ENCODE measurements at places on chromosomes 3 and 15.

DNA sequence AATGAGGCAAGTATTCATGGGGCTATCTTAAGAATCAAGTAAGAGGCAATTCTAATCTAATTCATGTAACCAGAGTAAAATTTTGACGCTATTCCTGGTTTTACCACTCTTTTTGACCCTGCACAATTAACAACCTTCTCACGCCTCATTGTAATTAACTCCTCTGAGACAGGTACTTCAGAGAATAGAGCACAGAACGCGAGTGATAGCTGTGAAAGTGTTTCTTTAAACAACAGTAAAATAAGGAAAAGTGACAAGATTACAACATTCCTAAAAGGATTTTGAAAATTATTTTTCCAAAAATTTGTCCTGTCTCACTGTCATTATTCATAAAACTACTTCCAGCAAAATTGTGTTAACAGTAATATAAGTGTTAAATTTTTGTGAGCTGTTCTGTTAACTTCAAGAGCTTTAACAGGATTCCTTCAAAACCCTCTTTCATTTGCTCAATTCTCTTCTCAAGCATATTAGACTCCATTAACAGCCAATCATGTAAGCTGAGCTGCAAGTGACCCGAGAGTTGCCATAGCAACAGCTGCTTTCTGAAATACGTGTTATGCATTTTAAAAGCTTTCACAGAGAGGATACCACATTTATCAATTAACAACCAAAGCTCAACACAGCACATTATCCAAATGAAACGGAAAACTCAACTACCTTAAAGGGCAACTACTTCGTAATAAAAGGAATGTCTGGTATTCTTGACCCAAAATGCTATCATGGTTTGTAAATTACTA, 93.1 kb downstream of the STAG1 start:
- no peak for DNase-seq

DNA sequence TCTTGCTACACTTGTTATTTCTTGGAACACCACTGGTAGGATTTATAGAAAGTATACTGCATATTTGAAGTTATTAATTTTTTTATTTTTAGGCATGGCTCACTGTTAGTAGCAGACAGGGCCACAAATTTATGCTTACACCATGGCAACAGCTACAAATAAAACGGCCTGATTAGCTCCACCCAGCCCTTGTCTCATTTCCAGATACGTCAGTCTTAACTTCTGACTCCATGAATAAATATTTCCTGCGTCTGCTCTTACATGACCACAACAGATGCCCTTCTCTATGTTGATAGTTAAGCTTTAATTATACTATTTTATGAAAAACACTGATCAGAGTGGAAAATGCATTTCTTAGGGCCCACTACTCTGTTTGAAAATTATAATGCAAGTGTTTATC, 62.3 kb upstream of the CPOX start:
- no peak for DNase-seq

DNA sequence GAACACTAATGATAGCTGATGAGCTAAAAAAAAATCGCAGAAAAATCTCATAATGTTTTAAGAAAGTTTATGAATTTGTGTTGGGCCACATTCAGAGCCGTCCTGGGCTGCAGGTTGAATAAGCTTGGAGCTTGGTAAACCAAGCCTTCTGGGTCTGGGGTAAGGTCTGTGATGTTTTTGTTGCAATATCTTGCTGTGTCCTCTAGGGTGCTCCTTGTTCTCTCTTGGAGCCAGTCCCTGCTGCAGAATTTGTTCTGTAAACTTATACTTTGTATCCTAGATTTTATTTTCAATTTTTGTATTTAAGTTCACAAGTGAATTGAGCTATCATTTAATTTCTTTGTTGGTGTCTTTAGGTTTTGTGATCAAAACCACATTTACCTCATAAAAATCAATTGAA, 143.7 kb downstream of the NR1D2 start:
- peak; percentile 8 for DNase-seq

- no peak for DNase-seq
Observed at GRCh38 chr15:60800299-60801072, 321.5 kb upstream of the ICE2 start.

- peak; percentile 48 for DNase-seq
Observed at GRCh38 chr3:42547401-42547945, 34.3 kb downstream of the SEC22C start.

DNA sequence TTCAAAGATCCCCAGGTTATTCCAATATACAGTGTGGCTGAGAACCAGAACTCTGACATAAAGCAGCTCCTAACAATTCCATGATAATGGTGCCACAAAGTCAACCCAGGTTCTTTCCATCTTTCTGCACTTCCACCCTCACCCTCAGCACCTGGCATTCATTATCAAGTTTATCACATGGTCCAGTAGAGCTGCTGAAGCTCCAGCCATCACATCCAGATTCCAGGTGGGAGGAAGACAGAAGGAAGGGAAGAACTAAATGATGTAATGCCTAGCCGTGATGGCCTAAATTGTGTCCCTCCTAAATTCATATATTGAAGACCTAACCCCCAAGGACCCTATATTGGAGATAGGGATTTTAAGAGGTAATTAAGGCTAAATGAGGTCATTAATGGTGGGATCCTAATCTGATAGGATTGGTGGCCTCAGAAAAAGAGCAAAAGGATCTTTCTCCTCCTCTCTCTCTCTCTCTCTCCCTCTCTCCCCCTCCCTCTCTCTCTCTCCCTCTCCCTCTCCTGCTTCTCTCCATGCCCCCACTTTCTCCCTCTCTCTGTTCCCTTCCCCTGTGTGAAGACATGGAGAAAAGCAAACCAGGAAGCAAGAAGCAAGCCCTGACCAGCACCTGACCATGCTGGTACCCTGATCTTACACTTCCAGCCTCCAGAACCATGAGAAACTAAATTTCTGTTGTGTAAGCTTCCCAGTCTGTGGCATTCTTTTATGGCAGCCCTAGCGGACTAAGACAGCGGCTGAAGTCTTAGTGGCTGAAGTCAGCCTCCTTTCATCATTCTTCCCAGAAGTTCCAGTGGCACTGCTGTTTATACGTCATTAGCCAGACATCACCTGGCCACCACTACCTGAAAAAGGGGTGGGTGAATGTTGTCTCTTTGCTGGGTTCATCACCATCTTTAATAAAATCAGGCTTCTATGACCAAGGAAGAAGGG, 369.7 kb upstream of the PROK2 start:
- no peak for DNase-seq

GRCh38 chr3:196803891-196804468, 63.7 kb upstream of the SENP5 start:
- DNase-seq = no peak

GRCh38 chr3:23319366-23320312, 116.5 kb downstream of the UBE2E2 start:
- DNase-seq = no peak

DNA sequence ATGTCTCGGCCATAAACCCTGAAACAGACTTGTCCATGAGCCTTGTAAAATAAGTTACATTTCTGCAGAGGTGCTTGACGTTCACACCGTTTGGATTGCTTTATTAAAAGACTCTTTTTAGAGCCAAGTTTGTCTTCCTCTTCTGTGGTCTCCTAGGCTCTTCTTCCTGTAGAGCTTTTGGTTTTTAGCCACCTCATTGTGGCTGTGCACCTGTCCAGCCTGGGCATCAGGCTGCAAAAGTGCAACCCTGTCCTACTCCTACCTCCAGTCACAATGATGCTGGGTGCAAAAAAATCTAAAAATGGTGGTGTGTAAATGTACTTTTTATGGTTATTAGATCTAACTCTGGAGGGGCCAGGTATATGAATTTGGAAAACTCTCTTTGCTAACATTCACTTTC, 2.8 kb upstream of the RIOX2 start:
- no peak for DNase-seq

DNA sequence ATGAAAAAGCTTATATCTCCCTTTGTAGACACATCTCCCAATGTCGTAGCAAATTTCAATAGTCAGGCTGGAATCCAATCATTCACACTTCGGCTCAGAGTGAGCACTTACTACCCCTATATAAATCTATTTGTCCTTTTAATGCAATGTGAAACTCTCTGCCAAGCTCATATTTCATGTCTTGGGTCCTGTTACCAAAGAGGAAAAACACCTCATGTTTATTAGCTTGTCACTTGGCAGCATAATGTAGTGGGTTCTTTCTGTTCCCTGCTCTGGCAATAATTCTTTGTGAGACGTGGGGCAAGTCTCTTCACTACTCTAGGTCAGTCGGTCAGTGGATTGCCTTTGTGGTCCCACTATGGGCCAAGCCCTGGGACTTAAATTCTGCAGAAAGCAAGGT, 107.1 kb downstream of the SRGAP3 start:
- DNase-seq = no peak

DNA sequence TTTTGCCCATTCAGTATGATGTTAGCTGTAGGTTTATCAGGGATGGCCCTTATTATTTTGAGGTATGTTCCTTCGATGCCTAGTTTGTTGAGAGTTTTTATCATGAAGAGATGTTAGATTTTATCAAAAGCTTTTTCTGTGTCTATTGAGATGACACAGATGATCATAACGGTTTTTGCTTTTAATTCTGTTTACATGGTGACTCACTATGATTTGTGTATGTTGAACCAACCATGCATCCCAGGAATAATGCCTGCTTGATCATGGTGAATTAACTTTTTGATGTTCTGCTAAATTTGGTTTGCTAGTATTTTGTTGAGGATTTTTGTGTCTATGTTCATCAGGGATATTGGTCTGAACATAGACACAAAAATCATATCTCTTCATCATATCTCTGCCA, 8.3 kb downstream of the GPR156 start:
- DNase-seq = no peak

GRCh38 chr3:64824394-64824909, 136.7 kb upstream of the ADAMTS9 start:
- DNase-seq = no peak

DNA sequence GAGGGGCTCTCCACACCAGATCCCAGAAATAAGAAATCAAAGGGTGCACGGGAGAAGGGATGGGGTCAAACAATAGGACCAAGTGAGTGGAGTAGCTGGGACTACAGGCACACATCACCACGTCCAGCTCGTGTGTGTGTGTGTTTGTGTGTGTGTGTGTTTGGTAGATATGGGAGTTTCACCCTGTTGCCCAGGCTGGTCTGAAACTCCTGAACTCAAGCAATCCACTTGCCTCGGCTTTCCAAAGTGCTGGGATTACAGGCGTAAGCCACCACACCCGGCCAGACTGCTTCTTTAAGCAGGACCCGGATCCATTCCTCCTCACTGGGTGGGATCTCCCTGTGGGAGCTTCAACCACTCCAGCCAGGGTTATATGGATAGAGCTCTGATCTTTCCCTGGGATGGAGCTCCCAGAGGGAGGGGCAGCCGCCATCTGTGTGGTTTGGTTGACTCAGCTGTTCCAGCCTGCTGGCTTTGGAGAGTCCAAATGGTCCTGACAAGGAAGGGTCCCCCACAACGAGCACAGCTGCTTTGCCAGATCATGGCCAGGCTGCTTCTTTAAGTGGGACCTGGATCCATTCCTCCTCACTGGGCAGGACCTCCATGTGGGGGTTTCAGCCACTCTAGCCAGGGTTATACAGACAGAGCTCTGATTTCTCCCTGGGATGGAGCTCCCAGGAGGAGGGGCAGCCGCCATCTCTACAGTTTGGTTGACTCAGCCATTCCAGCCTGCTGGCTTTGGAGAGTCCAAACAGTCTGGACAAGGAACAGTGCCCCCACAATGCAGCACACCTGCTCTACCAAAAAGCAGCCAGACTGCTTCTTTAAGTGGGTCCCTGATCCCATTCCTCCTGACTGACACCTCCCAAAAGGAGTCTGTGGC, 9.1 kb upstream of the AVEN start:
- DNase-seq = no peak

DNA sequence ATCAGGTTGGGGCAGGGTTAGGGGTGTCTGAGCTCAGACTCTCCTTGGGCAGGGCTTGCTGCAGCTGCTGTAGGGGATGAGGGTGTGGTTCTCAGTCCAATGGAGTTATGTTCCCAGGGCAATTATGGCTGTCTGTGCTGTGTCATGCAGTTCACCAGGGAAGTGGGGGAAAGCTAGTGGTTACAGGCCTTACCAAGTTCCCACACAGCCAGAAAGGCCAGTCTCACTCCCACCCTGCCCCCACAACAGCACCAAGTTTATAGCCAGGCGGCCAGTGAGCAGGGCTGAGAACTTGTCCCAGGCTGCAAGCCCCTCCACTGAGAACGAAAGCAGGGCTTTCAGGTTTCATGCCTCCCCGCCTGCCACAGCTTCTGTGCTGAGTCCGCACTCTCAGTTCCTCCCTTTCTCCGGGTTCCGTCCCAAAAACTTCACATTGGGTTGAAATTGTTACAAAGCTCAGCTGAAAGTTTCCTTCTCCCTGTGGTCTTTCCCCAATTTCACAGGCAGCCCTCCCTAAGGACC, 19.6 kb upstream of the CPOX start:
- DNase-seq = no peak

DNA sequence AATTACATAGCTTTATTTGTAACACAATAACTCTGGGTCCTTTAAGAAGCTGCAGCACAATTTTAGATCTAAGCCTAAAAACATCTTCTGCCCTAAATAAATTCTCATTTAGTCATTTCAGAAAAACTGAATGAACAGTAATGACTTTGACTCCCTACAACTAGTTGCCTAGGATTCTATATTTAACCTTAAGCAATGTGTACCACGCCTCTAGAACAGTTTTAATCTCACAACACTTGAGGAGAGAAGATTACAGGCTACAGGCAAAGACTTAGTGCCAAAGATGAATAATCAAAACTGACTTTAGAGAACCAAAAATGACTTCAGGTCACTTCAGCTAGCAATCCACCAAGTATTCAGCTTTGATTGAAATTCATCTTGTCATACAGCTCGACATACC, 192.8 kb downstream of the ULK4 start:
- no peak for DNase-seq

DNA sequence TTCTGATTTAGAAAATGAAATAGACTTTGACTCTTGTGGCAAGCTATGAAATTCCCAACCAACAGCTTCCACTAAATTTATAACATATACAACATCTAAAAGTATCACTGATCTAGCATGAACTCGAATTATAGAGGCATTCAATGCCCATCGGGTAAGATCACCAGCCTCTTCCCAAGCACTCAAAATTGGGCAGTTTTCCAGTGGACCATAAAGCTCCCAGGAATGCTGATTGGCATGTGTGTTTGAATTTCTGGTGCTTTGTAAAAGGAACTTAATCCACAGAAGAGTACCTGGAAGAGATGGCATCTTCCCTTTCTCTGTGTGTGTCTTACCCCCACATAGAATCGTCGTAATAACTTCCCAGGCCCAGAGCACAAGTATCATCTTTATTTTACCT, 10.0 kb downstream of the LRTM1 start:
- DNase-seq = no peak

DNA sequence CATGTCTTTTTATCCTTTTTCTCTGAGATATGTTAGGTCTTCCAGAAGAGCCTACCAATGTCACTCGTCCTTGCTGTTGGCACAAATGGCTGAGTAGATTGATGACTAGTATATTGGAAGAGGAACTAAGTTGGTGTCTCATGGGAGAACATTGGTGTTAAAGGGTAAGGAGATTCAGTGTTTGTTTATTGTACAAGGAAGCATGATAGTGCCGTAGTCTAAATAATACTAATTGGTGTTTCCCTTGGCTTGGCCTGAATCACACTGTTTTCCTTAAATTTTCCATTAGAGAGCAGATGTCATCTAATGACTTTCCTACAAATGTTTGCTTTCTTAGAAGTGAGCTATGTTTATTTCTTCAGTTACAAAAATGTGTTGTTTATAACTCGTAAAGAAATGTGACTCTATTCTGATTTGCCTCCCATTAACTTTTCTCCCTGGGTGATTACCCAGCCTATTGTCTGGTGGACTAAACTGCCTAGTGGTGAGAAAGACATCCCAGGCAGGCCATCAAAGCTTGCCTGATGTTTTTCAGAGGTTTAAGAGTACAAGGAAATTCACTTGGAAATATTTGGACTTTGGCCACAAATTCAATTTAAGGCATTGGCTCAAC, 28.7 kb downstream of the ADAMTSL3 start:
- DNase-seq = no peak

GRCh38 chr3:150407051-150407807, 869 bp upstream of the TSC22D2 start:
- no peak for DNase-seq

Data from CMK (cell line).